ENCODE measurements at places on chromosomes 4 and X.

- DNase-seq = no peak
These were observed 71.1 kb upstream of the PHOX2B start for GRCh38 chr4:41819621-41820020.

DNA sequence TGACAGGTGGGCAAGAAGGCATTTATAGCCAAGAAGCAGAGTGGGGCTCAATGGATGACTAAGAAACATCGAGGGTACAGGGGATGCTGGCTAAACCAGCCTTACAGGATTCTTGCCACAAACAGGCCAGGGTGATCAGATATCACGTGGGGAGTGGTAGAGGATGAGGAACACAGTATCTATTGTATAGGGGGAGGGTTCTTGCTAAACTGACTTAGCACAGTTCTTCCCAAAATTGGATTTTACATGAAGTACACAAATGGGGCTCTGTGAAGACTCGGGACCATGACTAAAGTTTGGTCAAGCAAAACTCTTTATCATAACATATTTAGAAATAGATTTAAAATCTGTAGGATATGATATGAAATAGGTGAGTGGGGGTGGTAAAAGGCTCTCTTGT lies 144.0 kb upstream of the ATOH1 start:
- no peak for DNase-seq

DNA sequence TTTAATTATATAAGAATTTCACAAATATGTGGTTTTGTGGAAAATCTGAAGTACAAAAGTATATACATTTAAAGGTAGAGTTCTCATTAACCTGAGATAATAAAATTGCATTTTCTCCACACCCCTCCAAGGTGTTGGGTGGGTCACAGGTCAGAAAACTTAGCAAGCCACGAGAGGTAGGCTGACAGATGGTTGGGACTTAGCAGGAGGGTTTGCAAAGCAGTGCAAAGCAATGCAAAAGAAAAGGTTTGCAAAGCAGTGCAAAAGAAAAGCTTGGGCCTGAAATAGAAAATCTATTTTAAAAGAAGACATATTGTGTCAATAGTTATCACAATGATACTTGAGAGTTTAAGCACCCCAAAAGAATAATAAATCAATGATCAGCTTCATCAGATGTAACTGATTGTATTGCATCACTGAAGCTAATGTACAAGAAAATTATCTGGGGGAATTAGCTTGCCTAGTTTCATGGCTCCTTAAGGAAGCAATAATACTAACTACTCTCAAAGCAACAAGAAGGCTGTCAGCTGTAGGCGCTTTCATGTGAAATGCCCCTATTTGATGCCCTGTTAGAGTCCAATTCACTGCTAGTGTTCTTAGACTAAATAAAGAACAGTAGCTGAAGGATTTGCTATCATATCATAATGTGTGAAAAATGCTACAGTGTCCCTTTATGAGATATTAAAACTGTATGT lies 319.5 kb downstream of the KCNIP4 start:
- no peak for DNase-seq

DNA sequence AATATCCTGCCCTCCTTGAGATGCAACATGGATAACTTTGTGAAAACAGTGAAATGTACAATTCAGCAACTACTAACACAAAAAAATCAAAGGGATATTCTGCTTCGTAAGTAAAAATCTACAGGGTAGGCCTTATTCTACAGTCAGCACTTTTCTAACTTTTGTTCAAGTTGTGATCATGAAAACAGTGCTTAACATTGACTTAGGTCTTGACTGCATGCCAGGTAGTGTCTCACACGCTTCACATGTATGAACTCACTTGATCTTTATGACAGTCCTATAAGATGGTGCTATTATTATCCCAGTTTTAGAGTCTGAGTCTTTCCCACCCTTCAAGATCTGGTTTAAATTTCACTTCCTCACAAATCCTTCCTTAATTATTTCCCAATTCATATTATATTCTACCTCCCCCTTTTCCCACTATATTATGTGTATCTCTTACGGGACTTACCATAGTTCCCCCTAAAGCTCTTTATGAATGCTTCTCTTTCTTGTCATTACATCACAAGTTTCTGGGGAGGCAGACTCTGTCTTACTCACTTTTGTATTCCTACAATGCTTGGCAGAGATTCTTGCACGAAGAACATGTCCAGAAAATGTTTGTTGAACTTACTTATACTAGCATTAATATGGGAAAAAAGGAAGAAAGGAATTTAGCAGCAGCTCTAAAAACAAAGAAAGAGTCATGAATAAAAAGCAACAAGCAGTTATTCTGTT lies 179.8 kb downstream of the SCFD2 start:
- no peak for DNase-seq

GRCh38 chrX:104913348-104913747 lies 307.1 kb downstream of the TEX13A start:
- no peak for DNase-seq

GRCh38 chr4:8355306-8355705 lies 85.2 kb downstream of the ACOX3 start:
- no peak for DNase-seq

DNA sequence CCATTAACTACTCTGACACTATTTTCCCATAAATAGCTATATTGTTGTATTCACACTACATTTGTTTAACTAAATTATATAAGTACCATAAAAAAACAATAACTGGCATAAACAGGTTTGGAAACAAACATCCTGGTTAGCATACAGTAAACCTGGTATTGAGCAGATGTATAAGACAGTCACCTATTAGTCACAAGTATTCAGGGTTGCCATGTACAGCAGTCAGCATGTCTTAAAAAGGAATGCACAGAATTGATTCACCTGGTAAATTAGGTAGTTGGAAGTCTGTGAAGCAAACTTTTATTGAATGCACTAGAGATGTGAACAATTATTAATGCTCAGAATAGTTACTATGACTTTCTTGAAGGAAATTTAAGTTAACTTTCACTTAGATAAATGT lies 137.9 kb downstream of the FAM13A start:
- DNase-seq = no peak

DNA sequence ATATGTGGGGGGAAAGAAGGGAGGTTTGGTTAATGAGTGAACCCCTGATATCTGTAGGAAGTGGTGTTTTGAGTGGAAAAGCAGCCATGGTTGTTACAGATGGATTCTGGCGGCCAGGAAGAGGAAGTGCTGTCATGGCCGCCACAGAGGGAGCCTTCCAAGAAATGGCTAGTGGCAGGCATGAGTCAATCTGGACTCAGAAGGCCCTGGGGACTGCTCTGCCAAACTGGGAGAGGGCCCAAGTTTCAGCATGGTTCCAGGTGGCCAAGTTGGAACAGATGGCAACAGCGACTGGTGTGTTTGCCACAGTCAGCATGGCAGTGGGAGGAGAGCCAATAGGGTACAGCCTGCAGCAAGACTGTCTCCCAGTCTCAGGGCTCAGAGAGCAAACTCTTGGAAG lies 32.5 kb downstream of the ETDB start:
- no peak for DNase-seq

DNA sequence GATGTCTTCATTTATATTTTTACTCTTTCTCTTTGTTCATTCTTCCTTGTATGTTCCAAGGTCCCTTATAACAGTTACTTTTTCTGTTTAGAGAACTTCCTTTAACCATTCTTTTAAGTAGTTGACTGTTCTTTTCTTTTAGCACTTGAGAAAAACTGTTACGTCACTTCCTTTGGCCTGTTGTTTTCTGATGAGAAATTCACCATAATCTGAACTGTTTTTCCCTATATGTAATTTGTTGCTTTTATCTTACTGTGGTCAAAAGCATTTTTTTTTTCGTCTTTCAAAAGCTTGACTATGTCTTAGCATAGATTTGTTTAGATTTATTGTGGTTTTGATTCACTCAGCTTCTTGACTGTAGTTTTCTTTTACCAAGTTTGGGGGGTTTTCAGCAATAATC lies 1660.3 kb upstream of the PCDH10 start:
- DNase-seq = no peak

GRCh38 chrX:128057421-128057820 lies 5.2 kb upstream of the ACTRT1 start:
- DNase-seq = no peak

DNA sequence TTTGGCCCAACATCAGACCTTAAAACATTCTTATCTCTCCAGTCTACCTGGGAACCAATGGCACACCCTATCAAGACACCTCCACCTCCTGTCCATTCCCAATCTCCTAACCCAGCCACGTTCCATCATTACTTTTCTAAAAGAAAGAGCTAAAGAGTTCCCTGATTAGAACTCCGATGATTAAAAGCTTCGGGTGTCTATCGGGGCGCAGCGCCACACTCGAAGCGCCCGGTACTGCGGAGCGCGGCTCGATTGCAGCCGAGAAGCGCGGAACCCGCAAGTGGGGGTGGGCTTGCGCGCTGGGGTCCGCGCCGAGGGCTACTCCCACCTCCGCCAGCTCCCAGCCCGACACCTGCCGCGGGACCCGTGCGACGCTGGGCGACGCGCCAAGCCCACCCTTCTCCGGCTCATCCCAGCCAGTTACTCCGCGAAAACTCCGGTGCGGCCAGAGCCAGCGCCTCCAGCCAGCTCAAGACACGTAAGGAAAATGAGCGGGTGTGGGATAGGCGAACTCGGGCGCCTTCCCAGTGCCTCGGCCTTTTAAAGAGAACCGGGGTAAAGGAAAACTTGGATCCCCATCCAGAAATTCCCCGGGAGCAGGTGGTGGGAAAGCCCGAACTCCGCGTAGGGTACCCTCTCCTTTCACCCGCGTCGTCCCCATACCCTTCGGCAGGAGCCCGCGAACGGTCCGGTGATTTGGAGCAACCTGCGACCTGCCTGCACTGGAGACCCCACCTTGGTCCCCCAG lies 593 bp downstream of the NPY1R start:
- no peak for DNase-seq

GRCh38 chr4:184262901-184263300 lies 45.2 kb upstream of the ENPP6 start:
- DNase-seq = no peak

DNA sequence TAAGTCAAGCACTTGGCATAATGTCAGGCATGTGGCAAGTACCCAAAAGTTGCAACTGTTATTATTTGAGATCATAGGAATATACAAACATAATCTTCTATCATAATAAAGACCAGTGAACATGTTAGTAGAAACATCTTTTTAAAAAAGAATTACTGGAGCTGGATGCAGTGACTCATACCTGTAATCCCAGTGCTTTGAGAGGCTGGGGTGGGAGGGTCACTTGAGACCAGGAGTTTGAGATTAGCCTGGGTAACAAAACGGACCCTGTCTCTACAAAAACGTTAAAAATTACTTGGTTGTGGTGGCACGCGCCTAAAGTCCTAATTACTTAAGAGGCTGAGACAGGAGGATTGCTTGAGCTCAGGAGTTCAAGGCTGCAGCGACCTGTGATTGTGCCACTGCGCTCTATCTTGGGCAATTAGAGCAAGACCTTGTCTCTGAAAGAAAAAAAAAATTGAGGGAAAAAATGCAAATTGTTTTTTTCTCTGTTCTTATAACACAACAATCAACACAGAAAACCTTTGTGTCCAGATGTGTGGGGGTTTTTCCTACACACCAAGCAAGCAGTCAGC lies 284.3 kb downstream of the ARHGAP10 start:
- no peak for DNase-seq

DNA sequence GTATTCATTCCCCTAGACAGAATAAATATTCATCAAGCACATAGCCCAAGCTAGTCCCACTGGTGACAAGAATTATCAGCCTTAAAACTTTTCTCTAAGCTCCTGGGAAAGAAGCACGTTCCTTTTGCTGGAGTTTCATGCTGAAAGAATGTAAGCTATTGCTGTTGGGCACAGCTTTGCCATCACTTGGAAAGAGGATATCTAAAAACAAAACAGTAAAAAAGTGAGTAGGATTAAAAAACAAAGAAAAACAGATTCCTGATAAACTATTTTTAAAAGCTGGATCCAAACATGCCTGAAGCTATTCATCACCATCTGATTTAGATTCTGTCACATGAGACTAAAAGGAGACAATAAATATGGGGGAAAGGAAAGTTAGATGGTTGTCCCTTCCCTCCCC lies 176.8 kb downstream of the SCFD2 start:
- no peak for DNase-seq

GRCh38 chrX:109036624-109037023 lies 300.3 kb upstream of the IRS4 start:
- no peak for DNase-seq

- DNase-seq = peak; percentile 15
These were observed 51.7 kb downstream of the SLC7A11 start for GRCh38 chr4:138190452-138190858.

DNA sequence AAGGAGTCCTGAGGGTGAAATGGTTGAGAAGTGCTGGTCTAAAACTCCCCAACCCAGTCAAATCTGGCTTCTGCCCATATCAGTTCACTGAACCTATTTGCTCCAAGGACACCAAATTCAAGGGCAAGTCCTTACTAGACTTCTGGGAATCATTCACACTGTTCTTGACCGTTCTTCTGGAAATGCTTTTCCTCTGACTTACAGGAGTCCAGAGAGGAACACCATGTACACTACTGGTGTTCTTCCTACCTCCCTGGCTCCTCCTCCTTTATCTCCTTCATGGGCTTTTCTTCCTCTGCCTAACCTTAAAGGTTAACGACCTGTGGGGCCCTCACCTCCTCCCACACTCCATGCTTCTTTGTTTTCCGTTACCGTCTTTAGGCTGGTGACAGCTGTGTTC lies 281.3 kb downstream of the FRMPD4 start:
- no peak for DNase-seq

DNA sequence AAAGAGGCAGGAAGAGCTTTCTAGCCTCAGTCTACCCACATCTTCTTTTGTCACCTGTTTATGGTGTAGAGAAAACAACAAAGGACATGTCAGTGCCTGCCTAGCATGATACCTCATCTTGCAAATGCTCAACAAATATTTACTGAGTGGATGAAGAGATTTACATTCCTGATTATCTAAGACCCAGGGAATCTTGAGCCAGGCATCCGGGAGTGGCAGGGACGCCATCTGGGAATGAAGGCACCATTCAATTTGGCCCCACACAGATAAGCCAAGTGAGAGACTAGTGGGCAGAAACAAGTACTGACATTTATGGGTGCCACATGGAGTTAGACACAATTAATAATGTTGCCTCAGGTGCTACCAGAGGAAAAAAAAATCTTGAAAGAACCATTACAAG lies 36.8 kb upstream of the CASK start:
- no peak for DNase-seq

- DNase-seq = no peak
These were observed 50.4 kb downstream of the FHIP1A start for GRCh38 chr4:151459375-151459774.

DNA sequence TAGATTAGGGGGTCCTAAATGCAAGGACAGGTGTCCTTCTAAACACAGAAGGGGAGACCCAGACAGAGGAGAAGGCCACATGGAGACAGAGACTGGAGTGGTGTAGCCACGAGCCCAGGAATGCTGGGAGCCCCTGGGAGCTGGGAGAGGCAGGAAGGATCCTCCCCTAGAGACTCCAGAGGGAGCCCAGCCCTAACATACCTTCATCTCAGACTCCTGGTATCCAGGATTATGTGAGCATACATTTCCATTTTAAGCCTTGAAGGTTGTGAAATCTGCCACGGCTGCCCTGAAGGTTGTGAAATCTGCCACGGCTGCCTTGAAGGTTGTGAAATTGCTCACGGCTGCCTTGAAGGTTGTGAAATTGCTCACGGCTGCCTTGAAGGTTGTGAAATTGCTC lies 148.4 kb downstream of the ASMT start:
- DNase-seq = no peak

GRCh38 chr4:99361268-99361898 lies 8.8 kb upstream of the ADH1C start:
- no peak for DNase-seq

Measured in GDM1 (cell line).